ENCODE measurements at places on chromosomes 2 and 18.

DNA sequence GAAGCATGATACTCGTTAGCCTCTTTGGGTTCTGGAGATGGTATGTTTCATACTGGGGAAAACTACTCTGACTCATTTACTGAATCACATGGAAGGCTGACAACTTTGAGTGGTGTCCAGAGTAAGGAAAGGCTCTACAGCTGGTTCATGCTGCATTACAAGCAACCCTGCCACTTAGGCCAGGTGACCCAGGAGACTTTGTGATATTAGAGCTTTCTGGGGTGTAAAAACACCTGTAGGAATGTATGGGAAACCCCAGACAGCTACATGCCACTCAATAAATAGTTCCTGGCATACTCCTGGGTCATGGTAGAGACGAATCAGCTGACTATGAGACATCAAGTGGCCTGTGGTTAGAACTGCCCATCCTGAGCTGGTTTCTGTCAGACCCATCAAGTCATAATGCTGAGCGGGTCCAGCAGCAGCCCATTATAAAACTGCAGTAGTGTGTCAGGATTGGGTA, 21.3 kb upstream of the TCF7L1 start:
- no peak for DNase-seq

DNA sequence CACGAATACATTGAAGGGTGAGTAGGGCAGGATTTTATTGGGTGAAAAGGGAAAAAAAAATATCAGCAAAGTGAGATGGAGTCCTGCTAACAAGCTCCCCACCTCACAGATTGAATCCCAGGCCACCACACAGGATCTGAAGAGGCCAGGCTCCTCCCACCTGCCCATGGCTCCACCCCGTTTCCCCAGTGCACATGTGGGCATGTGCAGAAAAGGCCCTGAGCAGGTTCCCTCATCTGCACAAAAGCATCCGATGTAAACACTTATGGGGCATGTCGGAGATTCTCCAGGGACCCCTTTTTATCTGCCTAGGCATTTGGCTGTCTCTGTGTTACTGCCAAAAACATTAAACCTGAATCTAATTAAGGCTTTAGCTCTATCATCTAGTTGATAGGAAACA, 35.2 kb downstream of the SKA1 start:
- peak; percentile 50 for DNase-seq

DNA sequence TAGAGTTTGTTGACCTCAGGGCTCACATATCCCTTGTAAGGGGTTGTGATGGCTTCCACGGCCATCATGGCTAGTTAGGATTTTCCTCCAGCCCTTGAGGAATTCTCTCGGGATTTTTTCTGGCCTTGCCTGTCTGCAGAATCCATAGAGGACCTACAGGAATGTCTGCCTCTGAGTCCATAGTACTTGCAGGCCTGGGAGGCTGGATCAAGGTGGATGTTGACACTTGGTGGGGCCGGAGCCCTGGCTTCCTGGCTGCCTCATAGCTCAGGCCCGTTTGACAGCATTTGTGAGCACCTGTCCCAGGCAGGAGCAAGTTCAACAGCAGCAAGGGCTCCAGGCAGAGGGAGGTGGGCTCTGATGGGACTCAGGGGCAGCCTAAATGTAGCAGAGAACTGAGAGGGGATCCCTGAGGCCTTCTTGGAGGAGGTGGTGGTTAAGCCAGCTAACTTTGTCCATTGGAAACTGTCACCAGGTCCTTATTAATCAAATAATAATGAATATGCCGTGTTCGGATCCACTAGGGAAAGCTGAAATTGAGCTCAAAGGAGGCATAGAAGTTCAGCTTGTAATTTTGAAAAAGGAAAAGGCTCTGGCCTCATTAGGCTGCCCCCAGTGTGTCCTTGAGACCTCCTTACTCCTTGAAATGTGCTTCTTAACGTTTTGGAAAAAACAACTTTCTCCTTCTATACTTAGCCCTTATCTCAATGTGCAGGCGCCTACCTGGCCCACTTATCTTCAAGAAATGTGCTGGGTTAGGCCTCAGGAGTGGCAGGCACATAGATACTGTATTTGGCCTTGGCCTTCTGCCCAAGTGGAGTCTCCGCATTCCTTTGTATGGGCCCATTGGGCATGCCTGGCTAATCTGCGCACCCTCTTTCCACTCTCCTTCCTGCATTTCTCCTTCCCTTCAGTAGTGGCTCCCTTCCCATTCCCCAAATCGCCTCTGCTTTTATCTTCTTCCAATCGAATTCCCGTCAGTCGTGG, 66.9 kb downstream of the HPCAL1 start:
- peak; percentile 32 for DNase-seq

DNA sequence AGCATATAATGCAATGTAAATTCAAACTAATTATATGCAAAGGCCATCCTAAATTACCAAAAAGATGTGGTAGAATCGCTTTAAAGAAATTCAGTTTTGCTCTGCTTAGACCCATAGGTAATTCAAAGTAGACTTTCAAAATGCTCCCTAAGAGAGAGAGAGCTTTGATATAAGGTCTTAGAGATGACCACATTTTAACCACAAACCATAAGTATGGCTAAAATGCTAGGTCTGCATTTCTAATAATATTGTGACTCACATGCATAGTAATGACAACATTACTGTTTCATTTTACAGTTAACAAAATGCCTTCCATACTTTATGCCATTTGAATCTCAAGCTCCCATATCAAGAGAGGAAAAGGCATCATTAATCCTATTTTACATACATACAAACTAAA, 144.5 kb downstream of the RAD51AP2 start:
- no peak for DNase-seq

GRCh38 chr18:78445880-78446279, 533.7 kb upstream of the SALL3 start:
- DNase-seq = no peak

- DNase-seq = no peak
These were observed at the start of gene AGXT for GRCh38 chr2:240868286-240869108. Gene AGXT, plus strand, starts transcription at chr2:240868824. Its CDS starts 42 bp downstream, at chr2:240868866.

DNA sequence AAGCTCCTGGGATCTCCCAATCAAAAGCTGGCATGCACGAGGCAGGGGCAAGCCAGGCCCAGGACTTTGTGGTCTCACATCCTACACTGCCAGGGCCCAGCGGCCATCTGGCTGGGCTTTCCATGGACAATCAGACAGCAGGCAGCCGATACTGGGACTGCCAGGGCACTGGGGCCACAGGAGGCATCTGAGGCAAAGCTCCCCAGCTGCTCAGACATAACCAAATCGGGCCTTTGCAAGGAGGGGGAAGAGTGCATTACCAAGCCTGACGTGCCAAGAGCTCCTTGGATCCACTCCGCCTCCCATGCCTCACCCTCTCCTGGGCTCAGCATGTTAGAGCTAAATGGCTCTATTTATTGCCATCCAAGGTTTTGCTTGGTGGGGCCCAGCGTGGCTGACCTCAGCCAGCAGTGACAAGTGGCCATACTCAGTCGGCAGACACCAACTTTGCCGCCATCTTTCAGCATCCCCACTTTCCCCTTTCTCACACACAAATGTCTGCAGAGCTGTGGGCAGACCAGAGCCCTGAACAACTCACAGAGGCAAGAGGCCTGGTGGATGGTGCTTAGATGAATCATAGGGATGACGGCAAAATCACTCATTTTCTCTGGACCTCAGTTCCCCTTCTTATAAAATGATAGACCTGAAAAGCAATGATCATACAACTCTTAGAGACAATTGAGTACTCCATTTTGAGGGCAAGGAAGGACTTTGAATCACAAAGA, 200.8 kb downstream of the TTC32 start:
- DNase-seq = no peak

DNA sequence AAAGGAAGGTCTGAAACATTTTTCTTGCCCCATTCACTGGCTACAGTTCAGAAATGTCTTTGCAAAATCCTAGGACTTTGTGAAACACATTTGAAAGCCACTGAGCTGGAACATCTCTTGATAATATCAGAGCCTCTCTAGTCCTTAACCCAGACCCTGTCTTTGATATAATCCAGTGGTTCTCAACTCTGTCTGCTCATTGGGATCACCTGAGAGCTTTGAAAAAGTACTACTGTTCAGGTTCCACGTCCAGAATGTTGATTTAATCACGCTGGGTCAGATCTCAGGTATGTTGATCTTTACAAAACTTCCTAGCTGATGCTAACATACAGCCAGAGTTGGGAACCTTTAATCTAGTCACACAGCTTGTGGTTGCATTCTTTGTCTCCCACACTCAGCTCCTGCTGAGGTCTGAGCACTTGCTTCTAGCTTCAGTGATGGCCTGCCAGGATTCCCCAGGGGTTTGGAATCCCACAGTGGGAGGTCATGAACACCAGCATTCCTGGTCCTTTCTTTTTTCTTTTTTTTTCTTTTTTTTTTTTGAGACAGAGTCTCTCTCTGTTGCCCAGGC, 262.7 kb downstream of the SETBP1 start:
- DNase-seq = no peak

GRCh38 chr18:27711382-27711781, 465.5 kb downstream of the CDH2 start:
- no peak for DNase-seq

DNA sequence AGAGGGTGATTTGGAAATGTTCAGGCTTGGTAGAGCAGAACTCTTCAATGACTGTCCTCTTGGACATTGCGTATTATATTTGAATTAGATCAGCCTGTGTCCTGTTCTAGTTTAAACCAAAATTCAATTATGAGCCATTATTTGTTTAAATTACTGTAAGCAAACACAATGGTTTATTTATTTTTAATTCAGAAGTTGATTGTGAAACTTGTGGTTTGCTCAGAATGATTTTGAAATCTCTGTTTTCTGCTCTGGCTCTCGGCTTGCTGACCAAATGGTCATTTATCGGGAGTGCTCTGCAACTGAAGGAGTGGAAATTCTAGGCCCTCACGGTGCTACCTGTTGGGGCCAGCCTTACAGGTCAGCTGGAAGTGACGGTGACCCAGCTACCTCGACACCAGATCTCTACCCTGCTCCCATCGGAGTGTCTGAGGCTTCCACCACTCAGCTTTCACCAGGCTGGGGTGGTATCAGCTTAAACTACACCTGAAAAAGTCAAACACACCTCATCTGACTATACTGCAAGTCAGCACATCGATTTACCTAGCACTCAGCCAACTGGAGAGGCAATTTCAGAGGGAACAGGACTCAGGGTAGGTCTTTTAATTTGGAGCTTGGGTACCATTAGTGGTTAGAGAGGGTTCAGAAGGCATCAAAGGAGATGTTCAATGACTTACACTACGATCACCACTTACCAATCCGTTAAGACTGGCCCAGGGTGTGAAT, 36.8 kb upstream of the GPD2 start:
- DNase-seq = peak; percentile 62

- peak; percentile 56 for DNase-seq
These were observed 41.5 kb upstream of the PUM2 start for GRCh38 chr2:20391951-20392699.

- no peak for DNase-seq
These were observed 275.0 kb downstream of the TNS1 start for GRCh38 chr2:217727801-217728200.

DNA sequence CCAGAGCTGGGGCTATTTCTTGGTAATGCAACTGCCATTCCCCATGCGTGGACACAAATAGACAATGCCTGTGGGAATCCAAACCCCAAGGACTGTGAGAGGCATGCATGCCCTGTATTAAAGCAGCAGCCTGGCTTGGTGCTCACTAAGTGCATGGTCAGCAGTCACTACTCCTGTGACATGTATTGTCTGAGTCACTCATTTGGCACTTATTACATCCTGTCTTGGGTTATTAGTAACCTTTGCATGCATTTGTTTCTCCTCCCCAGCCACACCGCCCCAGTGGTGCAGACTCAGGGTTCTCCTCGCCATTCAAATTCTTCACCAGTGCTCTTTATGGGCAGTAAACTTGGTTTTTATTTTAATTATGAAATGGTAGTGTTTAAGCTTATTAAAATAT, 30.2 kb downstream of the PRKCE start:
- peak; percentile 59 for DNase-seq

DNA sequence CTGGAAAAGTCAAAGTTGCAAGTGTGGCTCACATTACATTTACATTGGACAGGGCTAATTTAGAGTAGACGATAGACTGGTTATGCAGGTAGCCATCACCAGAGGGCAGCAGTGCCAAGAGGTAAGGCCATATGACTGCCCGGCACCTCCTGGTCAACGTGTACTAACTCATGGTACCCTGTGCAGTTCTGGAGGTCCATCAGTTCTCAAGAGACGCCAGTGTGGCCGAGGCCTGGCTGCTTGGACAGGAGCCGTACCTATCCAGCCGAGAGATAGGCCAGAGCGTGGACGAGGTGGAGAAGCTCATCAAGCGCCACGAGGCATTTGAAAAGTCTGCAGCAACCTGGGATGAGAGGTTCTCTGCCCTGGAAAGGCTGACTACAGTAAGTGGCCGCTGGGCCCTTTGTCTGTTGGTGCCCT, 65.8 kb upstream of the EML6 start:
- DNase-seq = peak; percentile 78

DNA sequence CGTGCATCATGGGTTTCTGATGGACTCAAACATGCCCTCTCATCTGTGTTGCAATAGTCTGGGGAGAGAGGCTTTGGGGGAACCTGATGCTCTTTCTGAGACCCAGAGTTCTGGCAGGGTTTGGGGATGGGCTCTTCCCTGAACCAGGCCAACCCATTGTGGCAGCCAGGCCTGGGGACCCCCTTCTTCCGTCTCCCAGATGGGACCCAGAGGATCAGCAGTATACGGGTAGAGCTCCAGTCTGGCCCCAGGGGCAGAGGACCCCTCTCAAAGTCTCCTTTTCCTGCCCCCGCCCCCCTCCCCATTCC, 333.7 kb downstream of the DYSF start:
- no peak for DNase-seq

DNA sequence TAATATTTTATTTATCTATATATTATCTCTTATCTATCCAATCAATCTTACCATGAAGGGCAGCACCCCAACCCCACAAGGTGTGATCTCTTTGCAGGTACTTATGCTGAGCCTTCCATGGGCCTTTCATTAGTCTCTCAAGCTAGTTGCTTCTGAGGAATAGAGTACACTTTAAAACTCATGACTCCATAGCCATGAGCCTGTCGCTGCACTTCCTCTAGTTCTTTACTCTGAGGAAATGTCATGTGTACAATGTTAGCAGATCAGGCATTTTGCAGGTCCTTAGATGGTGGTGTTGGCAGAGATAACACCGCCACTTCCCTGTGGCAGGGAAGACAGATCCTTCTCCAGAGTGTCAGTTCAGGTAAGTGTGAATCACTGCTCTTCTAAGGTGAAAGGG, 29.5 kb upstream of the STAT4 start:
- no peak for DNase-seq

DNA sequence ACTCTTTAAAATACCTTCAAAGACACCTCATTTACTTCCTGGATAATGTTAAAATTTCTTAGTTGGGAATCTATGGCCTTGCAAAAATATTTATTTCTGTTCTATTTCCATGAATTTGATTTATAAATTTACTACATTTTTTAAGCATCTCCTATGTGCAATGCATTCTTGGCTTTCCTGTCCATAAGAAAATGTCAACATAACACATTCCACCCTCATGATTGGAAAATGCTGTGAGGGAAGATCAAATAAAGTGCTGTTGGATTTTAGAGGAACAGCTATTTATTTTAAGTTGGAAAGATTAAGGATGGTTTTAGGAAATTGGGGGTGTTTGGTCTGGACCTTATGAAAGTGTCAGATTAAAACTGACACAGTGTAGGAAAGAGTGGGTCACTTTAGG, 45.4 kb upstream of the MC4R start:
- DNase-seq = no peak

GRCh38 chr2:70030724-70031420, 56.4 kb upstream of the PCBP1 start:
- DNase-seq = no peak
